ENCODE measurements at places on chromosomes 6 and 20.

GRCh38 chr6:6176127-6176526, 144.3 kb downstream of the F13A1 start:
- no peak for DNase-seq

DNA sequence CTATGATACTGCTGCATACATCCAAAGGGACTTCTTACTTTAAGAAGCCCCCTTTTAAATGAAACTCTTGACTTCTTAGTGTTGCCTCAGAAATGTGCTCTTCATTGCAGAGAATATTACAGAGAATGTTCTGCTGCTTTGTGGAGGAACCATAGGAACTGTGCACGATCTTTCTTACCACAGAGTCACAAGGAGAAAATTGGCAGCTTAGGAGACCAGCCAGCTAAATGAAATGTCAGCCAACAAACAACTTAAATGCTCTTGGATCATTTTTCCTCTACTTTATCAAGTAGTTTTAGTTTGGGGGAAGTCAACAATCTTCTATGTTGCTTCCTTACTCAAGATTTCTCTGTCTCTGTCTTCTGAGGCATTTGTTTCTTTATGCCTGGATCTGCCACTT, 125.9 kb upstream of the MLIP start:
- no peak for DNase-seq

DNA sequence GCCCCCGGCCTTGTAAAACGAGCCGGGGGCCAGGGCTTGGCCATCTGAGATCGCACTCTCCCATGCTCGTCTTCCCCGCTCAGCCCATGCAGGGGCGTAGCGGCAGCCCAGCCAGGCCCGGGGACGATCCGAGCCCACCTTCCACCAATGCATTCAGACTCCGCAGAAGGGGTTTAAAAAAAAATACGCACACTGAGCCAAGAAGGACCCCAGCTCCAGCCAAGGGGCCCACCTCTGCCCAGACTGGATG, 320 bp downstream of the GSTA4 start:
- no peak for DNase-seq

GRCh38 chr6:11011787-11012234, 32.3 kb downstream of the ELOVL2 start:
- DNase-seq, result no peak

DNA sequence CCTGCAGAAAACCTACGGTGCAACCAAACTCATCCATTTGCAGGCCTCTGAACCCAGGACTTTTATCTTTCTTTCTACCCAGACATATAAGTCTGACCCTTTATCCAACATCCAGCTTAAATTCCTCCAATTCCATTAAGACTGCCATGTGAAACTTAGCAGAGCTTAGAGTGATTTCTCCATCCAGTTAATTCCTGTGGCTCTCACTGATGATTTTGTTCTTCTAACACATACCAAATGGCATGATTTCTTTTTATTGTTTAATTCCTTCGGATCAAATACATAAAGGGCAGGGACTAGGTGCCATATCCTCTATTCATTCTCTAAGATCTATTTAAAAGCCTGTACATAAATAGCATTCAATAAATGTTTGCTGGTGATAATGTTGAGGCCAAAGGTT, 92.9 kb downstream of the TASP1 start:
- DNase-seq, result peak; percentile 15

GRCh38 chr20:23358923-23359593, 2.9 kb upstream of the GZF1 start:
- DNase-seq, result no peak

- DNase-seq, result no peak
These were observed 3.2 kb upstream of the NCR2 start for GRCh38 chr6:41332241-41332640.

DNA sequence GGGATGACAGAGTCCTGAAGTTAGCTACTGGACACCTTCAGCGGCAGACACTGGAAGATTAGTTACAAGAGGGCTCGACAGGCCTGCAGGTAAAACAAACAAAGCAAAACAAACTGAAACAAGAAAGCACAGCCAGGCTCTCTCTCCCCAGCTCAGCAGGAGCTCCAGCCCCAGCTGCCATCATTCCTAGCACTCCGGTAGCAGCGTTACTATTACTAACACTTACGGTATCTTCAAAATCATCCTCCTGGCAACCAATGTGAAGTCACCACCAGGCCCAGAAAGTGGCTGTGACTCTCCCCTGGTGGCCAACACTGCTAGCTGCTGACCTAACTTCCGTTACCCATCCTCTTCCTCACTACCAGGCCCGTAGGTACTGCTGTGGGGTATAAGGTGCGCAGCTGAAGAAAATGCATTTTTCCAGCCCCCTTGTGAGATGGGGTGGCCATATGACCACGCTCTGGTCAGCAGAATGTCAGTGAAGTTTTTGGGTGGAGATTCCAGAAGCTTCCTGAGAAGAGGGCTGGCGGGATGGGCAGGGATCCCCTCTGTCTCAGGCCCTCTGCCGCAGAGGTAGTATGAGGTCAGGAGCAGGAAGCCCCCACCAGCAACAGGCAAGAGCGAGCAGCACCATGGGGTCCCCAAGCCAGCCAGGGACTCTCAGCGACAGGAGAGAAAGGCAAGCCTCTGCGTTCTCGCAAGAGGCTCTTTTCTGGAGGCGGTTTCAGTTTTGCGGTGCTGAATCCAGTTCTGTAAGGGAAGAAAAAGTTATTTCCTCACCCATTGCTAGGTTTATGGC, 37.4 kb upstream of the TBXT start:
- DNase-seq, result no peak

- DNase-seq, result no peak
These were observed 74.7 kb downstream of the TTLL2 start for GRCh38 chr6:167399599-167399998.

- DNase-seq, result no peak
These were observed 274.5 kb downstream of the NKAIN2 start for GRCh38 chr6:124078169-124078568.

Data from fibroblast of upper back skin (primary cell).